ENCODE measurements at places on chromosomes 2 and 18.

- DNase-seq = no peak
These were observed 977.6 kb downstream of the SUCLG1 start for GRCh38 chr2:83481436-83481835.

GRCh38 chr2:33069894-33070651 is 123.3 kb downstream of the LTBP1 start:
- DNase-seq = no peak

GRCh38 chr2:127392133-127392827 is 4.5 kb upstream of the MAP3K2 start:
- no peak for DNase-seq

- no peak for DNase-seq
These were observed 820.8 kb downstream of the TDRD15 start for GRCh38 chr2:21944536-21944935.

- DNase-seq = peak; percentile 37
These were observed 138.0 kb downstream of the CTIF start for GRCh38 chr18:48676756-48677368.

DNA sequence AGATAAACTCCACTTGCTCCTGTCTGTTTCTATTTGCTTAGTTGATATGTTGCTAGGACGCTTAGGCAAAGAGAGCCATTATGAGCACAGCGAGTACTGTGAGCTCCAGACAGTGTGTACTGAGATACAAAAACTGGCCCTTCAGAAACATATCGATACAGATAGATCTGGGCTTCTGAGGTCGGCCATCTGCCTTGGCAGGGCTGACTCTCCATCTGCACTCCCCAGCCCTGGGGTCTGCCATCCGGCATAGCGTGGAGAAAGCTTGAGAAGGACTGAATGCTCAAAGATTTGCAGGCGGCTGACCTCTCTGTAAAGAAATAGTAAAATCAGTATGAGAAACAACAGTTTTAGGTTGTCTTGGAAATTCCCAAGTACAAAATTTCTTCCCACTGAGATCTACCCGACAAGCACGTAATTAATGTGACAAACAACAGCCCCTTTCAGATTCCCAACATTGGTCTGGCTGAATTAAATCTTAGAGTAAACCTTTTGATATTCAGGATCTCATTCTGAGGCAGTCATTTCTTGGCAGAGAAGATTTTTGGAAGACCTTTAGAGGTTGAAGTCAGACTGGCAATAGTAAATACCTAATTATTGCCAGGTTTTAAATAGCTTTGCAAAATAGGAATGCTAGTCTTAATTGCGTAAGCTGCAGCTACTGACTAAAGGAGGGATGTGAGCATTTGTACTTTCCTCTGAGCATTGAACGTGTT is 127.4 kb downstream of the CHST9 start:
- no peak for DNase-seq

DNA sequence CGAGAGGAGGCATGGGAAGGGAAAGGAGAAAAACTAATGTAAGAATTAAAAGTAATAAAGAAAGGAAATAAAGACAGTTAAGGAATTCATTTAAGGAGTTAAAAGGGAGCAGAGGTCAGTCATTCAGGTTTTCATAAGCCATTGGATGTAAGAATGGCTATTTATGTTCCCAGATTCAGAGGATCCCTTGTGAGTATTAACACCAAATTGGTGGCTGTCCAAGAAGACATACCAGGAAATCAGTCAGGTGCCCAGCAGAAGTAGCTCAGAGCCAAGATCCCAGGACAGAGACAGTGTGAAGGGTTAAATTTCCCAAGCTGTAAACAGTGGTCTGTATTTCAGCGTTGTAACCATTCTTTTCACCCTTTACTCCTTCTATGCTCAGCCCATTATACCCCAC is 550.4 kb downstream of the BCL11A start:
- DNase-seq = no peak

- no peak for DNase-seq
These were observed 82.1 kb upstream of the CYRIA start for GRCh38 chr2:16747689-16748088.

DNA sequence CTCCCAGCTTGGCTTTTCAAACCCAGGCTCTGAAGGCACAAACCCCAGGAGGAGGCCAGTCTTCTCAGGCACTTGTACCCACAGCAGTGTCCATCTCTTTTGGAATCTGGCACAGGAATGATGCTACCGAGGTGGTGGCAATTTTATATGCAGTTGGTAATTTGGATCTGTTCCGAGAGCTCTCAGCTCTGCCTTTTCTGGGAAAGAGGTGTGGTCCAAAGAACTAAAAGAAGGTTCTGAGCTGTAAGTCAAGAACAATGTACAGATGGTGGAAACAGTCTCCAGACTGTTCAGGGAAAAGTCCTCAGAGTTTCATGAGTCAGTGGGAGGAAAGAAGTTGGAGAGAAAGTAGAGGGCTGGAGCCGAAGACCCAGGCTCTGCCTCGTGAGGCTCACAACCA is 353.4 kb downstream of the TGIF1 start:
- no peak for DNase-seq

- no peak for DNase-seq
These were observed 24.7 kb downstream of the SNRPD1 start for GRCh38 chr18:21636769-21637168.

- no peak for DNase-seq
These were observed 57.8 kb upstream of the ID2 start for GRCh38 chr2:8623958-8624591.

DNA sequence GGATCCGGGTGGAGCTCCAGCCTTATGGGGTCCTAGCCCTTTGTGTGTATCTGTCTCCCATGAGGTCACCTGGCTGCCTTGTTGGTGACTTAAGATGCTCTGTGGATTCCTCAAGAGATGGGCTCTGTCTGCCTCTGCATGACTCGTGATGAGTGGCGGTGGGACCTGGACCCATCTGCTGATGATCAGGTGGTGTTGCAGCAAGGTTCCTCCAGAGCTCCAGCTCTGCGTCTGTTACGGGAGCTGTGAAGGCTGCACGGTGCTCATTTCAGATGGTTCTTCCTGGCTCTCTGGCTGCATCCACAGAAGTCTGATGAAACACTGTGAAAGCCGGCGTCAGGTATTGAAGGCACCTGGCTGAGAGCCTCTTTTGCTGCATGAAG is 2.4 kb downstream of the AGAP1 start:
- no peak for DNase-seq

DNA sequence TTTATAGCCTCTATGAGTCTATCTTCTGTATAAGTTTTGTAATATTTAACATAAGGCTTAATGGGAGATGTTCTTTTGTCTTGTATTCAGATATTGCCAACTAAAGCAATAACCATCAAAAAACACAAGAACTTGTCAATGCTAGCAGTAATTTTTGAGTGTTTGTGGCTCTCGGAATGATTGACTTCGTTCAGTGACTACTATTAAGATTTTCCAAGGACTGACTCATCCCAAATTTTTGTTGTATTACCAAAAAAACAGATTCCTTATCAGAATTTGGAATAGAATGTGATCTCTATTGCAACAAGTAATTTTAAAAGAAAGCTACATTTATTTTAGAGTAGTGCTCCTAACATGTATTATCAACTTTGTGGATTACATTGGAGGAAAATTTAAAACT is 8.1 kb downstream of the NABP1 start:
- no peak for DNase-seq

DNA sequence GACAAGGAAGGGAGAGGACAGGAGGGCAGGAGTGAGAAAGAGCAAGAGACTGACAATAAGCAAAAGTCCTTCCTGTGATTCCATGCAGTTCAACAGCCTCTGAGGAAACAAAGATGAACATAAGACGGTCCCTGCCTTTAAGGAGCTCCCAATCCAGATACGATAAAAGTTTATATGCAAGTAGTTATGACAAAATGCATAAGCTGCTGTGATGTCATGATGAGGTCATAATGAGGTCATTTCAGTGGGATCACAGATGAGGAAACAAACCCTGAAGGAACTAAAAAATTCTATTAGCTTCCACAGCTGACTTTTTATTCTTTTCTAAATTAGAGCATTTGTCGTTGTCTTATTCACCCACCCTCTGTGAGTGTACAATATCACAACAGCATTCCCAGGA is 458.5 kb upstream of the ACVR2A start:
- DNase-seq = no peak

GRCh38 chr18:40208958-40209357 is 1746.1 kb upstream of the PIK3C3 start:
- no peak for DNase-seq

DNA sequence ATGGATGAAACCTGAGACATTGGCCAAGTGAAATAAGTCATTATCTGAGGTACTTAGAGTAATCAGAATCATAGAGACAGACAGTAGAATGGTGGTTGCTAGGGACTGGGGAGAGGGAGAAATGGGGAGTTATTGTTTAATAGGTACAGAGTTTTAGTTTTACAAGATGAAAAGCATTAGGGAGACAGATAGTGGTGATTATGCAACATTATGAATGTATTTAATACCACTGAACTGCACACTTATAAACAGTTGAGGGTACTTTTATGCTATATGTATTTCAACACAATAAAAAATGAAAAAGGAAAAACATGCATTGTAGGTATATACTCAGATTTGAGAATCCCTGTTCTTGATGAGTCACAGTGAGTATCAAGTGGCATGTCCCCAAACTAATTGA is 59.7 kb downstream of the EPC2 start:
- DNase-seq = no peak

DNA sequence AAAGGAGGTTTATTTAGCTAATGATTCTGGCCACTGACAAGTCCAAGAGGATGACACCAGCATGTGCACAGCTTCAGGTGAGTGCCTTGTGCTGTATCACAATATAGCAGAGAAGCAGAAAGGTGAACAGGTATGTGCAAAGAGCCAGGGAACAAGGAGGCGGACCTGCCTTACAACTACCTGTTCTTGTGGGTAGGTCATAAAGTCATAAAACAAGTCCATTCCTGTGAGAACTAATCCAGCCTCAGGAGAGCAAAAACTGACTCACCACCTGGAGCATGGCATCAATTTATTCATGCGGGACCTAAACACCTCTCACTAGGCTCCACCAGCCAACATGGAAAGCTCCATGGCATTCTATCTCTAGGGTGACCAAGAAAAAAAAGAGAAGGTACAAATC is 234.2 kb downstream of the ASXL3 start:
- no peak for DNase-seq

DNA sequence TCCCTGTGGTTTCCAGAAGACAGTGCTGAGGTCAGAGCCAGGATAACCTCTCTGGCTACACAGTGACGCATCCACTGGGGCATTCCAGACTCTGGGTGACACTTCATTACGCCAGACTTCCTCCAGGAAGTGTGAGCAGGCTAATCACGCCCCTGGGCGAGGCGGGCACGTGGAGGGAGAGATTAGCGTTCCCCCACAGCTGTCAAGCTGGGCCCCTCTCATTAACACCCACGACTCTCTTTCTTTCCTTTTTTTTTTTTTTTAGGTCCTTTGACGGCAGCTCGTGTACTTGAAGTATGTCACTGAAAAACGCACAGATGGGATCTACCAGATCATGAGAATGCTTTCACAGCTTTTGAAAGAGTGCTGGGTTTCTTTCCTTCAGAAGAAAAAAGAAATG is 274.6 kb downstream of the AFF3 start:
- no peak for DNase-seq

- DNase-seq = no peak
These were observed 585.4 kb downstream of the DSC3 start for GRCh38 chr18:30457156-30457555.

DNA sequence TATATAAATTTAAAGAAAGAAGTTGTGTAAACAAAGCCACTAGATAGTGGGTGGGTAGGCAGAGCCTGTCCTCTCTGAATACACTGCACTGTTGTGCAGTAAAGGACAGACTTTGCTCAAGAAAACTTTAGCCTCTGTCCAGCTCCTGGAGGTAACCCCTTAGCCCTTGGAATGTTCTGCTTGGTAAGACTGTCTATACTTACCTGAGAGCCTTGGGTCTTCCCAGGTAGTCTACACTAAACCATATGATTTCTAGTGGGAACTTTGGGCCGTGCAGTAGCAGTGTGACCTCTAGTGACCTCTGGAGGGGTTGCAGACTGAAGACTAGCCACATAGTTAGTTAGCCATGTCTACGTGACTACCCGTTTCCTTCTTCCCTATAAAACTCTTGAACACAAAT is 678.3 kb upstream of the NRXN1 start:
- no peak for DNase-seq

DNA sequence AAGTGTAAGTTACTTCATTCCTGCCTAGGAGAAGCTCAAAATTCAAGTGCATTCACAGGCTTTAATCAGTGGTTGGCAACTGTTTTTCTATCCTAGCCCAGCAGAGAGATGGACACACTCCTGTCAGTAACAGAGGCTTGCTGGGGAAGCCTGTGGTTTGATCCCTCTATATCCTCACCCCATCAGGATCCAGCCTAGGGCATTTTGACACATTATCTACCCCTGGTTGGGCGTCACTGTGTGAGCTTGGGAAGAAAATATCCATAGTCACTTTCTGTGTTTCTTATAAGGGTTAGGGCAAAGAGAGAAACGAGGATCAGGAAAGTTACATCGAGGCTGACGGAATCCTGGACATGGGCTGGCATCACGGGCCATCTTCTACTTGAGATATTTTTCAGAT is 10.0 kb downstream of the NT5DC4 start:
- DNase-seq = no peak

- DNase-seq = no peak
These were observed 24.2 kb upstream of the EFEMP1 start for GRCh38 chr2:55947752-55948151.

DNA sequence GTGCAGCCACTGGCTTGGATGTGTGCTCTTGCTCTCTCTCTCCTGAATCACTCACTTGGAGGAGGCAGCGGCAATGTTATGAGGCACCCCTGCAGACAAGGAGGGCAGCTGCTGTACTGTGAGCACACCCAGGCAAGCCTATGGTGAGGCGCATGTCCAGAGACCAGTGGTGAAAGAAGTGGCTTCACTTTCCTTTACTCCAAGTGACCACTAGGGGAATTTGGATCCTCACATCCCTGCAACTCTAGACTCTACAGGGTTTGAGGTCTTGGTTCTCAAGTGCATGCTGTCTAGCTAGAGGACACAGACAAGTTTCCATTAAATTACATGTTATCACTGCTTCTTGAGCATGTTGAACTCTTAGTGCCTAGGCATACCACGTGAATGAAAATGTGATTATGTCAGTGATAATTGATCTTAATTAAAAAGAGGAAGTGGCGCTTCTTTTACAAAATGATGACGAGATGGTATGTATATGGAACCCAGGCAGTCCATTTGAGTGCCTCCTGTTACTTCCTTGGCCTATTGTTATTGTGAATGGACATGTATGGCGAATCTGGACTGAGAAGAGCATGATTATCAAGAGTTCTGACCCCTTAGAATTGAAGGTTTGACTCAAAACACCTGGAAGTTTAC is 181.0 kb upstream of the CDH2 start:
- DNase-seq = no peak

DNA sequence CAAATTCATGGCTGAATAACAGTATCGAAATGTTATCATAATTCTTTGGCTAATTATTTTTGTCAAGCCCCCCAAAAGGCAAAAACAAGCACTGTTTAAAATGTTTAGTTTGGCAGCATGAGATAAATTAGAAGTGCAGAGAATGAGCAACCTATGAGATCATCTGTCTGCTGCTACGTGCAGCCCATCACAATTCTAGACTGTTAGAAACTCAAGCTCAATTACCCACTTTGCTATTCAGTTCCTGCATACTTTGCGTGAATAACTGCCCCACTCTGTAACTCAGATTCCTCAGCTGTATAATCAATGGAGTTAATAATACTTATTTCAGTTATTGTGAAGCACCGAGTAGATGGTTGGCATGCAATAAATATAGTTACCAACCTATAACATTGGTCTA is 1181.9 kb downstream of the DPP10 start:
- DNase-seq = no peak

- no peak for DNase-seq
These were observed 3.1 kb upstream of the ABCB11 start for GRCh38 chr2:169034256-169034655.
